T-helper 17 cell (primary cell): ENCODE measurements at places on chromosomes 2 and 18.

DNA sequence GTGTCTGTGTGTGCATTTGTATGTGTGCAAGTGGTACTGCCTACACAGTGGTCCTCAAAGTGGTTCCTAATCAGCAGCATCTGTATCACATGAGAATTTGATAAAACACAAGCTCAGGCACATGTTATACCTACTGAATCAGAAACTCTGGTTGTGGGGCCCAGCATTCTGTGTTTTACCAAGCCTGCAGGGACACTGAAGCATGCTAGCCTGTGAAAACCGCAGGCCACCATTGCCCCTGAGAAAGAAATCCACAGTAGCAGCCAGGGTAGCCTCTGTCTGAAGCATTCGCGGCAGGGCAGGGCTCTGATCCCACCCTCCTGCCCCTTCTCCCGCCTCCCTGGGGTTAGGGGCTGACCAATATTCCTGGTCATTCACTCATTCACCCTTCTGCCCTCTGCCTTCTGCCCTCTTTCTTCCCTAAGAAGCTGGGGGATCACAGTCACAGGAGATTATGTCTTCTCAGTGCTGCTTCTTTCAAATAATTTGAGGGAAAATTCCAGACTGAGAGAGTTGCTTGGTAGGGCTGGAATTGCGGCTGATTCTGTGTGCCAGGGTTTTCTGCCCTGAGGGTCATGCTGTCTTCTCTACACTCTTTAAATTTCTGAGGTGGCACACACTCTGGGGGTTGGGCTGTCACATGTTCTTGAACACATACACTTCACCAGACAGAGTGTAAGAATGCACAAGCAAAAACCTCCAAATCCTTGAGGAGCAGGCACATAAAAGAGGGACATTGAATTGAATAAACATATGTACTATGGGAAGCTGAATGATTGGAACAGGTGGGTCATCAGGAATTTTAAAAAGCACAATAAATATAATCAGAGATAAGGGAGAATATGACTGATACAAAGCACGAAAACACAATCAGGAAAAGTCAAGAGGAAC lies 126.6 kb upstream of the SEC11C start:
- DNase-seq: no peak

DNA sequence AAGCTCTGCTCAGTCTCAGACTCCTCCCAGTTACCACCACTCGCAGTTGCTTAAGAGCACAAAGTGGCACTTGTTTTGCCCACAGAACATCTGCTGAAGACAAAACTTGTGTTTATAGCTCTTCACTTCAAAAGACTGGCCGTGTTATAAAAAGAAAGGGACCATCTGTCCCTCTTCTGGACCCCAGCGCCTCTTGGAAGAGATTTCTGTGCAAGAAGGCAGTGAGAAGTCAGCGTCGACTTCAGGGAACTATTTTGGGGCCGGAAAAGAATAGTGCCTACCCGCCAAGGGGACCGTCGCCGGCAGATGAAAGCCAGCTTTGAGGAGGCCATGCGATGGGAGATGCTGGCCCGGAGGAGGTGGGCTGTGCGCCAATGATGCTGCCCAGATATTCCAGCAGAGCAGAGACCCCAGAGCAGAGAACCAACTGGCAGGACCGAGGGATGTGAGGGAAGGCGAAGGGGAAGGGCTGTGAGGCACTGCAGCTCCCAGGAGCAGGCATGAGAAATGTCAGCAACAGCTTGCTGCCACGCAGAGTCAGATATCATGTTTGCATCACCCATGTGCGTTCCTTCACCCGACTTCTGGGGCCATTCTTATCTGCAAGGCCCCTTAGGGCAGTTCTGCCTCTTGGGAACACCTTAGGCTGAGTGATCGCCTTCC lies 270.9 kb downstream of the ATAD2B start:
- DNase-seq: no peak

GRCh38 chr2:42331569-42332284 lies 29.3 kb downstream of the COX7A2L start:
- no peak for DNase-seq

- no peak for DNase-seq
Observed at GRCh38 chr2:64649013-64649484, 4.7 kb downstream of the SERTAD2 start.

DNA sequence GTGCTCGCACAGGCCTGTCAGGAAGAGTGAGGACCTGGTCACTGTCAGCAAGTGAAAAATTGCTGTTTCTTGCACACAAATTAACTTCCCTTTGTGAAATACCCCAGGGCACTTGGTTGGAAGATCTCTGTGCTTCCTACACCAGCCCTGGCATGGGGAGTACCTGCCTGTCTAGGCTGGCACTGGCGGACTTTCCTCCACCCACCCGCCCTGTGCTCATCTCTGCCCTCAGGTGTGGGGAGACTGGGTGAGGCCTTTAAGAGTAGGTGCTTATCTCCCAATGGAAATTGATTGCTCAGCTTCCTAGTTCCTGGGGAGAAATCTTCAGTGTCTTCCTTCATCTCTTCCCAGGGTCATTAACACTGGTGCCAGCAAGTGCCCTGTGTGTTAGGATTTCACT lies 42.1 kb downstream of the IMPA2 start:
- DNase-seq: no peak

DNA sequence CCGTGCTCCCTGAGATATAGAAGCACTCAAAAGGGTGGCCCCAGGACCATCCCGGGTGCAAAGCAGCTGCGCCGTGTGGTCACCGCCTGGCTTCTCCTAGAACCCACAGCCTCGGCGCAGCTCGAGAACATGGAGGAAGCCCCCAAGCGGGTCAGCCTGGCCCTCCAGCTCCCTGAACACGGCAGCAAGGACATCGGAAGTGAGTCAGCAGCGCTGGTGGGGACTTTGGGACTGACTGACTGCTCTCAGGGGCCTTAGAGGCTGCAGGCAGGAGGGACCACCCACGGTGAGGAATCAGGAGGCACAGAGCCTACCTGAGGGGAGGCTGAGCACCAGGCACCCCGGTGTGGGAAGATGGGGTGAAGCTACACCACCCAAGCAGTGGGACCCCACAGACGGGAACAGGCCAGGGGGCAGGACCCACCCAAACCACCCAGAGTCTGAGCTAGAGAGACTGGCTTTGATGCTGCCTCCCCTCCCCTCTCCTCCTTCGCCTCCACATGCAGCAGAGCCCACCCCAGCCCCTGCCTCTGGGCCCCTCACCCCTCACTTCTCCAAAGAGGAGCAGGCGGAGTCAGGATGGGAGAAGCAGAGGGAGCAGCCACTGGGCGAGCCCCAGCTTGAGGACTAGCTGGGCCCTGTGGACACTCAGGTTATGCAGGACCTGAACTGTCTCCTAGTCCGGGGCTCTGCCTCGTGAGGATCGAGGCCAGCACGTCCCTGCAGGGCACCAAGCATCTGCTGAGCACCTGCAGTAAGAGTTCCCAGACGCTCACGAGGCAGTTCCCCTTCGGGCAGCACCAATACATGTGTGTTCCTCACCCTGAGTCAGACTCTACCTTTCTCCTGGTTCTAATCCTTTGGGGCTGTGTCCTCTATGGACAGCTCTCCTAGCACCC lies 28.7 kb downstream of the MTERF4 start:
- DNase-seq: no peak

GRCh38 chr2:73937899-73938298 lies 11.2 kb downstream of the DGUOK start:
- no peak for DNase-seq

- DNase-seq: no peak
Observed at GRCh38 chr2:129008055-129008880, 689.6 kb upstream of the HS6ST1 start.

GRCh38 chr2:37711308-37711731 lies 39.9 kb upstream of the CDC42EP3 start:
- no peak for DNase-seq

- no peak for DNase-seq
Observed at GRCh38 chr2:100959225-100959880, 42.7 kb upstream of the RPL31 start.

GRCh38 chr2:3076848-3077642 lies 300.6 kb downstream of the EIPR1 start:
- no peak for DNase-seq

- DNase-seq: no peak
Observed at GRCh38 chr2:144496092-144496976, 23.6 kb downstream of the ZEB2 start.

DNA sequence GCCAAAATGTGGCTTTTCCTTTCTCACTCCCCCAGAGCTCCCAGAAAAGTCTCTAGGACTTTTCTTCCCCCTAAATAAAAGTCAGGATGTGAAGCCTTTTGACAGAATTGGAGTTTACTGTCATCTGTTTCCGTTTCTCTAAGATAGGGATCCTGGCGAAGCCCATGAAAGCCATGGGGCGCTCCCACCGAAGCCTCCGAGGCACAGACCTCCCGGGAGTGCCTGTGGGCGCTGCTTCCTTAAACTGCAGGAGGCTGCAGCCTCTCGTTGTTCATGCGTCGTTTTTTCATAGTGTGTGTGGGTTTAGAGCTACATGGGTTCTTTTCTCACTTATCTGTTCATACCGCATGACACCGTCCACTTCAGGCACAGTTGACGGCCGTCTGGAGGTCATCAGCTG lies 56.8 kb downstream of the ASAP2 start:
- DNase-seq: no peak

DNA sequence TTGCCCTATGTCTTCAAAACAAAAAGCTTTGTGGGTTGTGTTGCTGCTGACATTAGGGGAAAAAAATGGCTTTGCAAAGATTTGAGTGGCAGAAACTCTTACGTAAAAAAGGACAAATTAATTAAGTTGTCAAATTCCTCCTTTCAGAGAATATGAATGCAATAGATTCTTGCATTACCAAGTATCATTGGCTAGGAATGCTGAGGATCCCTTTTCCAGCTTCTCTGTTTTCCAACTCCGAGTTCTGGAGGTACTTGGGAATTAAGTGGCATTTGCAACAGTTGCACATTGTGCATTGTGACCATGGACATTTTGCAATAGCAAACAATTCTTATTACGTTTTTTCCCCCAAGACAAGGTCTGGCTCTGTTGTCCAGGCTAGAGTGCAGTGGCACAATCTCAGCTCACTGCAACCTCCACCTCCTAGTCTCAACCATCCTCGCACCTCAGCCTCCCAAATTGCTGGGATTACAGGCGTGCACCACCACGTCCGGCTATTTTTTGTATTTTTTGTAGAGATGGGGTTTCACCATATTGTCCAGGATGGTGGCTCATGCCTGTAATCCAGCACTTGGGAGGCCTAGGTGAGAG lies 29.9 kb upstream of the PPP1CB start:
- no peak for DNase-seq

- no peak for DNase-seq
Observed at GRCh38 chr18:48222118-48222517, 187.1 kb downstream of the ZBTB7C start.

DNA sequence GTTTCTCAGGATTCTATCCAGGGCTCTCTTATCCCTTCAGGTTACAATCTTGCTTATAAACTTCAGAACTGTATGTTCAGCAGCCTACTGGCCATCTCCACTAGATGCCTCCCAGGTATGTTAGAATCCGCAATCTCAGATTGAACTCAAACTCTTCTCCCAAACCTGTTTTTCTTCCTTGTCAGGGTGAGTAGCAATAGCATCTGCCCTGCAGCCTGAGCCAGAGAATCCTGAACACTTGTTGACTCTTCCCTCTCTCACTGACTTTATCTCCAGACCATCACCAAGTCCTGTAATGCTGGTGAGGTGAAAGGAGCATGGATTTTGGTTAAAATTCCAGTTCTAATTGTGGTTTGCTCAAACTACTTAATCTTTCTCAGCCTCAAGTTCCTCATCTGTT lies 82.6 kb upstream of the ALPP start:
- DNase-seq: no peak

- no peak for DNase-seq
Observed at GRCh38 chr2:76296438-76296837, 585.7 kb upstream of the GCFC2 start.

DNA sequence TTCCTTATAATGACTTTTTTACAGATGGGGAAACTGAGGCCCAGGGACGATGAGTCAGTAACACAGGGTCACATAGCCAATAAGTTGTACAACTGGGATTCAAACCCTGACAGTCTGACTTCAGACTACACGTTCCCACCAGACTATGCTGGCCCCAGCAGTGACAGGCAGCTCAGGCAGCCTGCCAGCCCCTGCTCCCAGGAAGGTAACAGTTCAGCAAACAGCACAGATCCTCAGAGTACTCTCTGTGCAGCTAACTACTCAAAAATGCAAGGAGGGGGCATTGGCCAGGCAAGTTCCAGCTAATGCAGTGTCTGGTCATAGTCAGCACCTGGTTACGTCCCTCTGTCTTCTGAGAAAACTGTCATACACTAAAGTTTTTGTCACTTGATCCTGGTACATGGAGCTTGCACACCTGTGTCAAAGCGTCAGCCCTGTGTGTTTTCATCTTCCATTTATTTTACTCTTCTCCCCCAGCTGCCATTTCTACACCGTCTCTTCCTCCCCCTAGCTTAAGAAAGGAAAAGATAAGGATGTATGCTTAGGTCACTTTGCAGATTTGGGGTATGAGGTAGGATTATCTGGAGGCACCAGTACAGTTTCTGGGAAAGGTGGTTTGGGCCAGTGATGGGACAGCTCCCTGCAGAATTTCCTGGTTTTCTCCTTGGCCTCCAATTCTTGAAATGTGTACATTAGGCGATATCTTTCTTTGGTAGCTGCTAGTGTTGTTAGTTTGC lies 4.5 kb downstream of the SMARCAL1 start:
- no peak for DNase-seq

- DNase-seq: no peak
Observed at GRCh38 chr2:16069933-16070647, 129.7 kb downstream of the MYCN start.

GRCh38 chr2:191167766-191168165 lies 17.0 kb upstream of the STAT4 start:
- DNase-seq: no peak

GRCh38 chr2:182043021-182043420 lies 57.4 kb downstream of the PPP1R1C start:
- no peak for DNase-seq

DNA sequence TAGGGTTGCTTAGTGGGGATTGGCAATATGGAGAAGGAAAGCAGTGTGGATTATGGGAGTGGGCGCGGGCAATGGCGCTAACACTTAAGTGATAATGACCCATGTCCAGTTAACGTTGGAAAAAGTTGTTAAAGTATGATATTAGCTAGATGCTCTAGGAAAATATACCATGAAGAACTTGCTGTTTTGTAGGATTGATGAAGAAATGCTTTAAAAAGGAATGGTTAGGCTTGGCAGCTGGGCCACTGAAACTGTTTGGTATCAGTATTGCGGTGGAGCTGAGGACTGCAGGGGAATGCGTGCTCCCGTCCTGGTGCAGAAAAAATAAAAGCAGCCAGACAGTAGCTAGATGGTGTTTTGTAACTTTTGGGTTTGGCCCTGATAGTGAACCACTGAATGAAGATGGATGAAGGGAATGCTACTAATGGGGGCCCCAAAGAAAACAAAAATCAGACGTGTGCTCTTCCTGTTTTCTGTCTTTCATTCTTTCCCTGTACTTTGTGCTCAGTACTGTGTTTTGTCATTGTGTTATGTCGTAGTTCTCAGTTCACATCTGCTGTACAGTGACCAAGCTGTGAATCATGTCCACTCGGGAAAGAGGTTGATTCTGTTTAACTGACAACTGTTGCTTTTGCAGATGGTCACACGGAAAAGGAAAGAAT lies 999 bp downstream of the INSIG2 start:
- no peak for DNase-seq

DNA sequence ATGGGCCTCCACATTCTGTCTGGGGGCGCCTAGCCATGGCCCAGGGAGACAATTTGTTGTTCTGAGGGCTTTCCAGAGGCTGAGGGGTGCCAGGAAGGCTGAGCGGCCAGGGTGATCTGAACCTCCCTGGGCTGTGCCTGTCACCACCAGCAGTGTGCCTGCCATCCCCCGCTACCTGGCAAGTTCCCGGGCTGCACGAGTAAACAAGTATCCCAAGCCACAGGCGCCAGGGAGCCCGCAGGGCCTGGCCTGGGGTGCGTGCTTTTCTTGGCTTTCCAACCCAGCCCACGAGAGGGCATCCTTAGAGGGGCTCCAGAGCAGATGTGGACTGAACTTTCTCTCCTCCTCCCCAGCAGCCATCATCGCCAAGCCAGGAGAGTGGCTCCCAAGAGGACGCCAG lies 35.1 kb upstream of the B3GNT7 start:
- no peak for DNase-seq
